ENCODE measurements at places on chromosomes 12 and 14. TPM values are rescaled to one million over a fixed set of nuclear protein-coding genes. Genes with fewer than 3 reads are reported as not detected.

- DNase-seq: no peak
Measured at GRCh38 chr12:836952-837351, 84.6 kb downstream of the WNK1 start.

DNA sequence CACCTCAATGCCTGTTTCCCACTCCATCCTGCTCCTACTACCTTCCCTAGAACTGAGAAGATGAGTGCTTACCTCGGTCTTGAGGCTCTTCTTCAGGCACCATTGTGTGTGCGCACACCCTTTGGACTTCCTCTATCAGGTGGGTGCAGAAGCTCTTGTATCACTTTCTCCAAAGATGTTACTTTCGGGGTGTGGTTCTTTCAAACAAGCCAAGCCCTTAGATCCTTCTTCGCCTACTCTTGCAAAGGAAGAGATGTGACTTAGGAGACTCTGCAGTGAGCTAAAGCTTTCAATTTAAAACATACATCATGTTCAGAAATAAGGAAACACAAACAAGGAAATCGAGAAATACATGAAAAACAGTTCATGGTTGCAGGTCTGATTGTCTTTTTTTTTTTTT lies at the start of gene CLEC4C:
CLEC4C (minus strand) TSS at position 130 of the 400 bp plus-strand sequence; CDS start at position 103, 27 bp downstream.
- no peak for DNase-seq

DNA sequence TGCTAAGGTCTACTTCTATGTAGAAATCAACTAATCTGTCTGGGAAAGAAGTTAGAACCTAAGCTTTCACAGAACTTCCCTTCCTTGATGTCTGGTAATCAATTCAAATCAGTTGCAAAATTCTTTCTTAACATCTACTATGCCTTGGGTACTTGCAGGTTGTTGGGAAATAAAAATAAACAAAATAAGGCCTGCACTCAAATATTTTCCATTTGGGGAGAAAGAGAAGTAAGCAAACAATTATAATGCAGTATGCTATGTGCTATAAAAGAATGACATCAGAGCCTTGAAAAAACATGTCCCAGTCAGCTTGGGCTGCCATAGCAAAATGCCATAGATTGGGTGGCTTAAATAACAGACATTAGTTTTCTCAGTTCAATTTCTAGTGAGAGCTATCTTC lies 425.9 kb upstream of the DCN start:
- DNase-seq: no peak

GRCh38 chr12:9936591-9936990 lies 4.4 kb upstream of the CLEC2A start:
- DNase-seq: no peak

GRCh38 chr14:38129705-38130104 lies 78.0 kb upstream of the SSTR1 start:
- DNase-seq: no peak

DNA sequence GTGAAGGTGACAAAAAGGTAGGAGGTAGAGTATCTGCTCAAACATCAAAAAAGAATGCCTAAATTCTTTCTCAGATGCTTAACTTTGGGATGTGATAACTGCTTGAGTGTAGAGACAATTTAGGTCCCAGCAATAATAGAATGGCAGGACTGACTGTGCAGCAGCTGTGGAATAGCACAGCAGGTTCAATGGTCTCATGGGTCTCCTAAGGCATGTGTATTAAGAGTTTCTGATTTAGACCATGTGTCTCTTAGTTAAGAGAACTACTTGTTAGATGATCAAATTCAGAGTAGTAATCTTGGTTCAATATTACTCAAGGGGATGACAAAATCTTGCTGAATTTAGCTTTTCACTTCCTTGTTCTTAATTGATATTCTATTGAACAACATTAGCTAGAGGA lies 72.0 kb downstream of the ALX1 start:
- no peak for DNase-seq

DNA sequence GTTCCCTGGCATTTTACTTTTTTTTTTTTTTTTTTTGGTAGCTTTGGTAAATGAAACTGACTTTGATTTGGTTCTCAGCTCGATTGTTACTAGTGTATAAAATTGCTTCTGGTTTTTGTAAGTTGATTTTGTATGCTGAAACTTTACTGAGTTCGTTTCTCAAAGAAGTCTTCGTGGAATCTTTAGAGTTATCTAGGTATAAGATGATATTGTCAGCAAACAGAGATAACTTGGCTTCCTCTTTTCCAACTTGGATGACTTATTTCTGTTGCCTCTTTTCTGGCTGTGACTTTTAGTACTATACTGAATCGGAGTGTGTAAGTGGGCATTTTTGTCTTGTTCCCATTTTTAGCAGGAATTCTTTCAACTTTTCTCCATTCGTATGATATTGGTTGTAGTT lies 28.1 kb downstream of the USP15 start:
- no peak for DNase-seq

- no peak for DNase-seq
Measured at GRCh38 chr12:113643177-113643974, 171.7 kb upstream of the LHX5 start.

DNA sequence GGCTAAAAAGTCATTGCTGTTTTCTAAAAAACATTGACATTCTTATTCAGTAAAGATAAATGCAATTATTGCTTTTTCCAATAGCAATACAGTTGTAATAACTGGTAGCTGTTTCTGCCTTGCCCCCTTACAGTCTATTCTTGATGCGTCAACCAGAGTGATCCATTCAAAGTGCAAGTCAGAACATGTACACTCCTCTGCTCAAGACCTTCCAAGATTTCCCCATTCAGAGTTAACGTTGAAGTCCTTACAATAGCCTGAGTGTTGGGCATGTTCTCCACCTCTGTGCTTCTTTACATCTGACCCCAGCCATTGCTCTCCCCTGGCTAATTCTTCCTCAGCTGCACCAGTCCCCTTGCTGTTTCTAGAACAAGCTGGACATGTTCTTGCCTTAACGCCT lies 24.3 kb downstream of the VRK1 start:
- DNase-seq: no peak

- no peak for DNase-seq
Measured at GRCh38 chr14:99346470-99347080, 74.6 kb upstream of the BCL11B start.

- no peak for DNase-seq
Measured at GRCh38 chr12:108457734-108458361, 57.2 kb upstream of the FICD start.

The KCNH5 gene
- total RNA-seq: not detected

The CCNB1IP1 gene
- 39.5 TPM for total RNA-seq

The OTX2 gene
- total RNA-seq: not detected
